ENCODE measurements at places on chromosomes 6 and 20. TPM values are rescaled to one million over a fixed set of nuclear protein-coding genes. Genes with fewer than 3 reads are reported as not detected.

SAMD3 gene
- total RNA-seq = 2.8 TPM

BMP5 gene
- total RNA-seq = not detected

KIFC1 gene
- 0.47 TPM for total RNA-seq

POM121L2 gene
- total RNA-seq = not detected

OSER1 gene
- 34.5 TPM for total RNA-seq

LTA gene
- total RNA-seq = not detected

SMIM26 gene
- 87.6 TPM for total RNA-seq

ADGB gene
- total RNA-seq = not detected

MEI4 gene
- not detected for total RNA-seq

TOX2 gene
- total RNA-seq = 17.7 TPM

MYH7B gene
- not detected for total RNA-seq

MCHR2 gene
- not detected for total RNA-seq

PRPF6 gene
- total RNA-seq = 37.5 TPM

TREML1 gene
- total RNA-seq = not detected

C20orf202 gene
- 0.58 TPM for total RNA-seq

PPDPF gene
- 270 TPM for total RNA-seq

OR2J2 gene
- not detected for total RNA-seq

SYCP2 gene
- 0.47 TPM for total RNA-seq

SPTLC3 gene
- 5.0 TPM for total RNA-seq

CALHM4 gene
- total RNA-seq = not detected

HLA-G gene
- not detected for total RNA-seq

TSHZ2 gene
- 16.3 TPM for total RNA-seq

QRSL1 gene
- total RNA-seq = 8.7 TPM
